Activated gamma-delta T cell treated with anti-CD3 and anti-CD28 coated beads, Interleukin-2, amount 50 U/mL, for 16 hours (primary cell): ENCODE measurements at places on chromosomes 3 and 15.

- no peak for DNase-seq
These were observed 420.4 kb upstream of the PROK2 start for GRCh38 chr3:72205297-72205826.

DNA sequence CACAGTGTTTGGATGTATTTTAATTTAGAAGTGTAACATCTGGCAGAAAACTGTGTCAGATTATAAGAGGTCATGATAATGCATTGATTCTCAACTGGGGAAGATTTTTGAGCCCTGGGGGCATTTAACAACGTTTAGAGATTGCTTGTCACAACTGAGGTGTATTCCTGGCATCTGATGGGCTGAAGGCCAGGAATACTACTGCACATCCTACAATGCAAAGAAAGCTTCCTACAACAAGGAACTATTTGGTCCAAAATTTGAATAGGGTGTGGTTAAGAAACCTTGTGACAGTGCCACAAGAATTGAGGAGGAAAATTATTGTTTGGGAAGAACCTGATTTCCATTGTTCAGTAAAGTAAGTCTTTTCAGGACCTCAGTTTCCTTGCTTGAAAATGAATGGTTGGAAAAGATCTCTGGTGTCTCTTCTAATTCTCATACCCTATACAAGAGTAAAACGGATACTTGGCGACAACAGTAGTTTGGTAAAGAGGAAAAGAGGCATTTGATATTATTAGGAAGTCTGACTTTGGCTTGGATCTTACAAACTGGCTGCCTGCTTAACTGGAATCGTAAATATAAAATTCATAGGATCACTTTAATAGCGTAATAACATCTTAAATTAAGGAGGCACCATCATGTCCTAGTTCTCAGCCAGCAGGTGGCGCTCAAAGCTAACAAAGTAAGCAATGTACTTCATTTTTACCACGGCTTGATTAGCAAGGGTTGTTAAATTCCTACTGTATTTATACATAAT is 4.3 kb downstream of the DAZL start:
- DNase-seq, result peak; percentile 75

- no peak for DNase-seq
These were observed 178.3 kb downstream of the UACA start for GRCh38 chr15:70584838-70585706.

GRCh38 chr3:26712211-26713026 is 89.8 kb downstream of the LRRC3B start:
- DNase-seq, result no peak

- DNase-seq, result no peak
These were observed 232.0 kb upstream of the STT3B start for GRCh38 chr3:31300456-31301443.

DNA sequence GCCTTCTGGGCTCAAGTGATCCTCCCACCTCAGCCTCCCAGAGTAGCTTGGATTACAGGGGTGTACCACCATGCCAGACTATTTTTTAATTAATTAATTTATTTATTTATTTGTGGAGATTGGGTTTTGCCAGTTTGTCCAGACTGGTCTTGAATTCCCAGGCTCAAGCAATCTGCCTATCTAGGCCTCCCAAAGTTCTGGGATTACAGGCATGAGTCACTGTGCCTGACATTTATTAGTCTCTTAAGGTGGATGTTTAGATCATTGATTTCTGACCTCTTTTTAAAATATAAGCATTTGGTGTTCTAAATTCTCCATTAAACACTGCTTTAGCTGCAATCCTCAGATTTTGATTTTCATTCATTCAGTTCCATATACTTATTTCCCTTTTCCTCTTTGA is 15.6 kb downstream of the FBXW12 start:
- no peak for DNase-seq

DNA sequence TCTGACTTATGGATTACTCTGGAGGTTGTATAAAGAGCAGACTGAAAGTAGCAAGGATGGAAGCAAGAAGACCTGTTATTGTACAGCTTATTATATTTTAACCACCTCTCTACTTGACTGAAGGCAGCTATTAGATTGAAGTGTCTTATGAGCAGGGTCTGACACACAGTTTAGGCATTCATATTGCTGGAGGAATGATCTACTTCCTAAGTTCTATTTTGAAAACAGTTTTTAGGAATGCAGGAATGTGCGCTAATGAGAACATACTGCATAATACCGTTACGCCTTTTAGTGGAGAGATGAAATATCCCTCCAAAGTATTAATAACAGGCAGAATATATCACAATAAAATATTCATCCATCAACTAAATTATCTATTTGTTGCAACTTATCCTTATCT is 193.3 kb downstream of the ISL2 start:
- DNase-seq, result no peak

- no peak for DNase-seq
These were observed 367.0 kb downstream of the TIGIT start for GRCh38 chr3:114660808-114661207.

GRCh38 chr3:31503456-31503855 is 29.3 kb upstream of the STT3B start:
- no peak for DNase-seq

DNA sequence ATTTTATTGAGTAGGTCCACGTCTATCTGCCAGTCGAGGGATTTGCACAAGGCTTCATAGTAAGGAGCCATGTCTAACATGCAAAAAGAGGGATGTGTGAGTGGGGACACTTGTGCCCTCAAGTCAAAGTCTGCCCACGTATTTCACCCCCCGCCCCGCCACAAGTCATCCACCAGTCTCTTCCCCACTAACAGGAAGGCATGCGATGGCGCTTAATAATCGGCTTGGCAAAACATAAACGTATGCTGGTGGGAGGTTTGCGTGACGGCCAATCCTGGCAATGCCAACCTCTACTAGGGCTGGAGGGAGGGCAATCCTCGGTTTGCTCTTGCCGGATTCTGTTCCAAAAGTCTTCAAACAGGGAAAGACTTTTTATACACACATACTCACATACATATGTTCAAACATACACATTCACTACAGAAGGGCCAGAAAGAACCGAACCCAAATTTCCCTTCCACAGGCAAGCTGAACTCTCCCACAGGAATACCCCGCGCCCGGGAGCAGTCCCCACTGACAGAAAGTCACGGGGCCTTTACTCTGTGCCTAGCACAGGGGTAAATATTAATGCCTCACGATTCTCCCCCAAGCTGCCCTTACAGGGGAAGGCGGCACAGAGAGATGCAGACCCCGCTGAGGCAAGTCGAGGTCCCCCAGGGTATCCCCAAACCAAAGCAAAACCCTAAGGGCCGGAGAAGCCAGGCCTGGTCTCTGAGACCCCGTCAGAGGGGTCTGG is 675 bp downstream of the PSMD6 start:
- no peak for DNase-seq

- DNase-seq, result no peak
These were observed 173.2 kb downstream of the TCF12 start for GRCh38 chr15:57091636-57092035.

DNA sequence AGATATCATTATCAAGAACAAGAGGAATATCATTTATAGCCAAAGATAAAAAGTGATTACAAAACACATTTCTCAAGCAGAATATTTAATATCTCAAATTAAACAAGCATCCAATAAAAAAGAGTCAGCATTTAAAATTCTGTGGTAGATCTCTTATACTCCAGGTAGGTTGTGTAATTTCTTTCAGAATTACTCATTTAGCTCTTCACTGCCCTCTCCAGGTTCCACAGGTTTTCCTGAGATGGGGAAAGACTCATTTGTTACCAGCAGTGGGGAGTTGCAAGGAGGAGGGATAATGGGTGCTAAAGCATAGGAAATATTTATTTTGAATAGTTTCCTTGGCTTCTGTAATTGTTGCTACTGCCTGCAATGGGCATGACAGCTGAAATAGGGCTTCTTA is 83.1 kb upstream of the RASGRP1 start:
- no peak for DNase-seq

GRCh38 chr15:85578941-85579701 is 198.7 kb downstream of the AKAP13 start:
- DNase-seq, result no peak

DNA sequence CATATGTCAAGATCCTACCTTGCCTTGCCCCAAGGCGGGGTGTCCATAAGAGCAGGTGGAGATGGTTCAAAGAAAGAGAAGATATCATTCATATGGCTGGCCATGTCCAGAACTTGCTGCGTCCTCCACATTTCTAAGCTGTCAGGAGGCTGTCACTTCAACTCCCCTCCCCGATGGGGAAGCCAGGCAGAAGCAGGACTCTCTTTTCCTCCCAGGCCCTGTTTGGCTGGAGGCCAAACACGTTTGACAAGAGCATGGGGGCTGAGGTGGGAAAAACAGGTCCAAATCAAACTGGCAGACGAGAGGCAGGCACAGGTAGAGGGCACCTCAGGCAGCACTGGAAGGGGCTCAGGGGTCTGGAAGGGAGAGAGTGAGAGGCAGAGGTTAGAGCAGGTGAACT is 37.7 kb downstream of the MESD start:
- no peak for DNase-seq

DNA sequence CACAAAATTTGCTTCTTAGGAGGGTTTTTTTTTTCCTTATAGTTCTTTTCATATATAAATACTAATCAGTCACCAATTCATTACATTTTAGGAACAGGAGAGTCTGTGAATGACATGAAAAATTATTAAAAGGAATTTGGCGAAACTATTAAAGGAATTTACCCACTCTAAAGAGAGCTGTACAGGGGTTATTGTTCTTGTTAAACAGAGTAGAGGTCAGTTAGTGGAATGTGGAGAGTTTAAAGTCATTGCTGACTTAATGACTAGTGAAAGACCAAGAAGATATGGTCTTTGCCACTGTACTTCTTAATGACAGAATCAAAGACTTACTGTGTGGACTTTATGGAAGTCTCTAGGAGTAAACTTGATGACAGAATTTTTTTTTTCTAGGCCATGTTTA is 333.6 kb upstream of the C2CD4B start:
- no peak for DNase-seq
